ENCODE measurements at places on chromosomes 4 and X. TPM values are rescaled to one million over a fixed set of nuclear protein-coding genes. Genes with fewer than 3 reads are reported as not detected.

GRCh38 chr4:17912011-17912410 lies 101.2 kb downstream of the NCAPG start:
- H3K4me1 ChIP-seq: no peaks in the 10 kb centered on the region
- no peaks in the 10 kb centered on the region for H3K36me3 ChIP-seq
- no peak overlapping the region for H3K27ac ChIP-seq
- H3K4me3 ChIP-seq: no peak overlapping the region
- no peak for DNase-seq

DNA sequence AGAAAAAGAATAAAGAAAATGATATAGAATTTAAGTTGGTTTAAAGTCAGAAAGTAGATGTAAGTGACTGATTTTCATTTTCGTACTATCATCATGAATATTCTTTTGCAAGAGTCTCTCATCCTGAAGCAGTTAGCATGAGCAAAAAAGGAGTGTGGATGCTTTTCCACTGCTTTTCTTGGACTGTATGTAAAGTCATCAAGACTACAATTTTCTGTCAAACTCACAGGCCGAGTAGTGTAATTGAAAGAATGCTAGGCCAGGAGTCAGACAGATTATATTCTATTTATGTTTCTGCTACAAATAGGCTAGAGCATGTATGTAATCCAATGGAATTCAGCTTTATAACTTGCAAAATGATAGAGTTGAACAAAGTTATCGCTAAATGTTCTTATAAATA lies 197.1 kb upstream of the SPOCK3 start:
- H3K4me3 ChIP-seq: no peak overlapping the region
- no peak for DNase-seq
- no peaks in the 10 kb centered on the region for H3K27me3 ChIP-seq
- no peaks in the 10 kb centered on the region for H3K36me3 ChIP-seq
- H3K4me1 ChIP-seq: no peaks in the 10 kb centered on the region

DNA sequence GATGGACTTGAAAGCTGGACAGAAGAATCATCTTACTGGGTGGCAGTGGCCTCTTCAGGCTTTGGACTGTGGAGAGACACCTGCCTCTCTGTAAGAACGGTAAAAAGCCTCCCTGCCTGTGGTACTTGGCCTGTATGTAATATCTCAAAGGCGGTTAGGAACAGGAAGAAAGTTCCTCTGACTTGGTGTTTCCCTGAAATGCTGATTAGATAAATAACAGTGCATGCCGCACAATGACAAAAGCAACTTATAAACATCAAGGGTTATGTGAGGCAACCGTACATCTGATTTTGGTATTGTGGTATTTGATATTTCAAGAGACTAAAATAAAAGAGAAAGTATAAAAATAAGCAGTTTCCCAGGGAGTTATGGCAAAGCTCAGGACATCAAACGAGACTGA lies 92.4 kb upstream of the SORBS2 start:
- no peak overlapping the region for H3K27ac ChIP-seq

GRCh38 chr4:47465004-47465403 lies 1.5 kb upstream of the COMMD8 start:
- no peak for DNase-seq
- no peak overlapping the region for H3K4me3 ChIP-seq
- H3K4me1 ChIP-seq: peaks cover 23% of the 10 kb centered on the region
- H3K27ac ChIP-seq: no peak overlapping the region
- no peaks in the 10 kb centered on the region for H3K27me3 ChIP-seq

Gene KCNIP4
- not detected for total RNA-seq

- H3K27ac ChIP-seq: no peak overlapping the region
- DNase-seq: no peak
- no peak overlapping the region for H3K4me3 ChIP-seq
- no peaks in the 10 kb centered on the region for H3K4me1 ChIP-seq
Observed at GRCh38 chr4:3707423-3708102, 58.6 kb upstream of the ADRA2C start.

DNA sequence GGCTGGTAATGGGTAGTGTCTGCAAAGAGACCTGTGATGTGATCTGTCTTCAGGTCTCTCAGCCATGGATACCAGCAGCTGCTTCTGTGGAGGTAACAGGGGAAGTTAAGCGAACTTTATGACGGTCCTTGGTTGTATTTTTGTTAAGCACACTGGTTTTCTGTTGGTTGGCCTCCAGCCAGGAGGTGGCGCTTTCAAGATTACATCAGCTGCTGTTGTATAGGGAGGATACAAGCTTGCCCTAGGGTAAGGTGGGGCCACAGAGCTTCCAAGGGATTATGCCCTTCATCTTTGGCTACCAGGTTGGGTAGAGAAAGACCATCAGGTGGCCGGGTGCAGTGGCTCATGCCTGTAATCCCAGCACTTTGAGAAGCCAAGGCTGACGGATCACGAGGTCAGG lies 834.2 kb upstream of the GALNTL6 start:
- no peak for DNase-seq
- H3K36me3 ChIP-seq: no peaks in the 10 kb centered on the region
- no peaks in the 10 kb centered on the region for H3K4me1 ChIP-seq
- no peak overlapping the region for H3K27ac ChIP-seq

DNA sequence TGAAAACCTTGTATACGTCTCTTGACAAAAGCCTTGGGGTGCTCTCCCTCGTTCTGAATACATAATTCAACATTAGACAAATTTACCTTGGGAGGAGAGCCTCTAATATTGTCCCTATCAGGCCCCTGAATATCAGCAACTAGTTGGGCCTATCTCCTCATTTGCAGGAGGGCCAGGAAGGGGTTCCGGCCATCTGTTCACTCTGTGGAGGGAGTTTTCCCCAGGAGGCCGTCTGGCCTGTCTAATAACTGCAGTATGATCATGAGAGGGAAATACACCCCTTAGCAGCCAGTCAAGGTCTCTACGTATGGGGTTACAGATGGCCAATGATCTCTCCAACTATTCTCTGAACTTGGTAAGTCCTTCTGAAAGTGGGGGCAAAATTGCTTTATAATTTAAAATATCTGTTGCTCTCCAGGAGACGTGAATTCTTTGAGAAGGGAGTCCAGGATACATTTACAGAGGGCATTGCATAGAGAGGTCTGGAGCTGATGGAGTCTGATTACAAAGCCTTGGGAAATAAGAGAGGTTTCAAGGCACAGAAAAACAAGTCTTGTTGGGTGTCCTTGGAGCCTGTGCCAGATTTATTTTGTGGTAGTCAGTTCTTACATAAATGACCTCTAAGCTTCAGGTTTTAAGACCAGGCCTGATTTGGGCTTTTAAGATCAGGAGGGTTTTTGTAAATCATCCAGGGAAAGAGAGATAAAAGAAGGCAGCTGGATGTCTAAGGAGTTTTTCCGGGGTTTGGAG lies 48.2 kb upstream of the UXT start:
- H3K27ac ChIP-seq: no peak overlapping the region
- H3K4me1 ChIP-seq: no peaks in the 10 kb centered on the region
- H3K36me3 ChIP-seq: no peaks in the 10 kb centered on the region
- H3K4me3 ChIP-seq: no peak overlapping the region
- no peaks in the 10 kb centered on the region for H3K27me3 ChIP-seq

- no peaks in the 10 kb centered on the region for H3K27me3 ChIP-seq
- no peaks in the 10 kb centered on the region for H3K4me1 ChIP-seq
- DNase-seq: no peak
- no peaks in the 10 kb centered on the region for H3K36me3 ChIP-seq
- no peak overlapping the region for H3K4me3 ChIP-seq
Observed at GRCh38 chrX:397575-397974, 10.9 kb upstream of the PPP2R3B start.
